ENCODE measurements at places on chromosomes 1 and 21.

- peak; percentile 93 for DNase-seq
These were observed 66.5 kb upstream of the UBE2U start for GRCh38 chr1:64136752-64137411.

DNA sequence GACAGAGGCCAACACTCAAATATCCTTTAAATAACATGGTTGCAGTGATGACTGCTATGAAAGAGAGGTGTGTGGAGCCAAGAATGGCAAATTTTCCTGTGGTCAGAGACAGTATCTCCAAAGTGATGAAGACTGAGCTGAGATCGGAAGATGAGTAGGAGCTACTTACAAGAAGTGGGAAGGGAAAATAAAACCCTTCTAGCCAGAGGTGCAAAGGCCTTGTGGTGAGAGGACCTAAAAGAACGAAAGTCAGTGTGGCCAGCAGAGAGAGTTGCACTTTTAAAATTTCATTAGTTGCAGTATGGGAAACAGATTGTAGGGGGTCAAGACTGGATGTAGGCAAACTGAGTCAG lies 17.8 kb downstream of the SLAMF7 start:
- DNase-seq = no peak

DNA sequence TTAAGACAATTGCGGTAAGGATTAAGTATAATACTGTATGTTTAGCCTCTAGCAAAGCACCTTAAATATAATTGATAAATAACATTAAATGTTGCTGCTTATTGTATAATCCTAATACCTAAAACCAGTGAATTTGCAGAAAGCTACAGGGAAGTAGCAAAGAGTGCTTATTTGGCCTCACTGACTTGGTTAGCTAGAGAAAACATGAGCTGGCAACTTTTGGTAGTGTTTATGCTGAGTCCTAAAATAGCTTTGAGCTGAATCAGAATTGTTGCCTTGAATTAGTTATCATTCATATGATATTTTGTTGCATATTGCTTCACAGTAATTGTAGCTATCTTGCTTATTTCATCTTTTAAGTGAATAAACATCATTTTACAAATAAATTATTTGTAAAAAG lies 3.5 kb downstream of the TRIM67 start:
- DNase-seq = no peak

DNA sequence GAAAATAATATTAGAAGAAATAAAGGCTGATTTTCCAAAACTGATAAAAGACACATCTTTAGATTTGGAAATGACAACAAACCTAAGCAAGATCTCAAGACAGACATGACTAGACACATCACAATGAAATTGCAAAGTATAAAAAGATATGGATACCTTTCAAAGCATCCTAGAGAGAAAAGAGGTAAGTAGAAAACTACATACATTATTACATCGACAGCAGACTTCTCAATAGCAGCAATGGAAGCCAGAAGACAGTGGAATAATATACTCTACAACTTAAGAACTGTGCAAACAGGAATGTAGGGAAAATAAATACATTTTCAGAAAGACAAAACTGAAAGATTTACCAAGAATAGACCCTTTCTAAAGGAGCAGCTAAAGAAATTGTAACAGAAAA lies 50.2 kb downstream of the DENND1B start:
- DNase-seq = no peak

DNA sequence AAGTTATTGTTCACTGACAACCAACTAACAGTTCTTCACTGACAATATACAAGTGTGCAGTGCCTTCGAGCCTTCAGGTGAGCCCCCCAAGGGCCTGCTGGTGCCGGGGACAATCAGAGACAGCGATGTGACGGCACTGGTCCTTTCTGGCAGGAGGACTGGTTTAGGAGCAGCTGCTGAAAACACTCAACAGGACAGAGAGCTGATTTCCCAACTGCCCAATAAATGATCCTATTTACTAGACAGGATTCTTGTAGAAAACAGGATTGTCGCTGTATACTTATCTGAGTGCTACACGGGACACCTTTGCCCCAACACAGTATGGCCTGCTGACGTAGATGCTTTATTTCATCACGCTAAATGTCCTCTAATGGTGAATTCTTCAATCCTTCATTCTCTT lies 65.4 kb downstream of the TP53BP2 start:
- no peak for DNase-seq

DNA sequence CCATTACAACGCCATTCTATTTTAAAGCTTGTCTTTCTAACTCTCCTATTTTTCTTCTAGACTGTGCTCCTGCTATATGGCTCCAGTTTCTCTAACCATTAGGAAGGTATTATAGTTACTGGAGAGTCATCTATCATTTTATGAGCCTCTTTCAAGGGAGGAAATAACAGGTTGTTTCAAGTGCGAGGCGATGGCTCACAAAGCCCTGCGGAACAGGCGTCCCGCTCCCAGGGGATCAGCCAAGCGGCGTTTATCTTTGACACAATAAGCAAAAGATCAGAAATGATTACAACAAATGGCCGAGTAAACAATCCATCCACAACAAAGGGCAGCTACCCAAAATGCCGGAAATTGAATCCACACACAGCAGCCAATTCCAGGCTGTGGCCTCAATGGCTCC lies 249.5 kb upstream of the POU3F1 start:
- no peak for DNase-seq

All from muscle of back (tissue), 13 donors.